Stimulated activated CD8-positive, alpha-beta memory T cell treated with anti-CD3 and anti-CD28 coated beads, Interleukin-4, amount 100 ng/mL, for 1 hour (primary cell): ENCODE measurements at places on chromosomes 1 and 21.

- no peak for DNase-seq
Measured at GRCh38 chr1:206987873-206988272, 17.6 kb upstream of the FCAMR start.

DNA sequence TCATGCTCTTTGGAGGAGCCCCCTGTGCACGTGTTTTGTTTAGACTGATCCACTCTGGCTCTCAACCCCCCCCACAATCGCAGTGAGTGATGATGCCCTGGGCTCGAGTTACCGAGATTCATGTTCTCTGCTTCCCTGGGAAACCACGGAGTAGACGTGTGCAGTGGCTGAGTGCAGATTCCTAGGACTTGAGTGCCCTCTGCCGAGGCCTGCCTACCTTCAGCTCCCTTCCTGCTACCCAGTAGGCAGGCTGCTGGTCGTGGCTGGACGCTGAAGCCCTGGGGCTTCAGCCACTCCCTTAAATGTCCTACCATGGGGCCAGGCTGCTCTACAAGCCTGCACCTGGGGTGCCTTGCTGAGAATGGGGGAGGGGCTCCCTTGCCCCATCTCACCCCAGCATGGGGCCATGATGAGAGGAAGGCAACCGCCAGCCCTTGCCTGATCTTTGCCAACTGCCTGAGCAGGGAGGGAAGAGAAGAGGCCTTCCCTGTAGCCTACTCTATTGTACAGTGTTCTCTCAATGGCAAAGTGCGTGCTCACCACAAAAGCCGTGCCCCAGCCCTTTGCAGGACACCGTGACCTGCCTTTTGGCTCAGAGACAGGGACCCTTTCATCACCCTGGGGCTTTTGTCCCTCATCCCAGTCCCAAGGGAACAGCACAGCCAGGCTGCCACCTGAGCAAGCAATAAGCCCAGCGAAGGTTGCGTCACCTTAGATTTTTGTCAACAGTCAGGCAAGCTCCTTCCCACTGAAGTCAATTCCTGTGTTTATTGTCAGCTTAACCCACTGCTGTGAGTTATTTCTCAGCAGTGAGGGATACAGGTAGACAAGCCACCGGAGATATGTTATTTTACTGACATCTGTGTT is 4.1 kb upstream of the GRIK3 start:
- no peak for DNase-seq

GRCh38 chr1:34763142-34763781 is 3.7 kb downstream of the GJB4 start:
- DNase-seq: no peak

GRCh38 chr1:233815865-233816264 is 88.6 kb upstream of the SLC35F3 start:
- DNase-seq: no peak

DNA sequence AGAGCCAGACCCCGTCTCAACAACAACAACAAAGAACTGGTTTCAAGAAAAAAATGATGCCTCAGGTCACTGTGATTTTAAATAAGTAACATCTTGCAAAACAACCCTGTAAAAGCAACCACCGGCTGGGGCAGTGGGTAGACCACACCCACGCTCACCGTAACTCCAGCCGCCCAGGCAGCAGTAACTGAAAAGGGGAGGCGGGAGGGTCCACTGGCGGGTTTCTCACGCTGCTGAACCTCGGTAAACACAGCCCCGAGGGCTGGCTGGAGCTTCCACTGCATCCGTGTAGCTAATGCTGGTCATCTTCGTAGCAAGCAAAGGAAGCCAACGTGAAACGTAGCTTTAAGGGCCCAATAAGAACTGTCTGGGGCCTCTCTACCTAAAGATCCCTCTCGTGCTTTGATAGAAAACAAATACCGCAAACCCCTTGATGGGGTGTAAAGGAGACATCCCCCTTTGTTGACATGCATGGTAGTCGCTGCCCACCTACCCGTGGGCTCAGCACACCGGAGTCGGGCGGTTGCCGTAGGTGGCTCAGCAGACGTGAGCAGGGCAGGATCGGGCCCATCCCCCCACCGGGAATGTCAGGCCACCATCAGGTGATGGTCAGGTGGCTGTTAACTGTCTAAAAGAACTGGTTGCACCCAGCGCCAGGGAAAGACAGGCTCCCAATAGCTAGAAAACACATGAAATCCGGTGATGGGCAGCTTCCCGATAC is 4.2 kb downstream of the C1orf159 start:
- no peak for DNase-seq

- DNase-seq: no peak
Measured at GRCh38 chr1:53273526-53273925, 35.2 kb upstream of the MAGOH start.

DNA sequence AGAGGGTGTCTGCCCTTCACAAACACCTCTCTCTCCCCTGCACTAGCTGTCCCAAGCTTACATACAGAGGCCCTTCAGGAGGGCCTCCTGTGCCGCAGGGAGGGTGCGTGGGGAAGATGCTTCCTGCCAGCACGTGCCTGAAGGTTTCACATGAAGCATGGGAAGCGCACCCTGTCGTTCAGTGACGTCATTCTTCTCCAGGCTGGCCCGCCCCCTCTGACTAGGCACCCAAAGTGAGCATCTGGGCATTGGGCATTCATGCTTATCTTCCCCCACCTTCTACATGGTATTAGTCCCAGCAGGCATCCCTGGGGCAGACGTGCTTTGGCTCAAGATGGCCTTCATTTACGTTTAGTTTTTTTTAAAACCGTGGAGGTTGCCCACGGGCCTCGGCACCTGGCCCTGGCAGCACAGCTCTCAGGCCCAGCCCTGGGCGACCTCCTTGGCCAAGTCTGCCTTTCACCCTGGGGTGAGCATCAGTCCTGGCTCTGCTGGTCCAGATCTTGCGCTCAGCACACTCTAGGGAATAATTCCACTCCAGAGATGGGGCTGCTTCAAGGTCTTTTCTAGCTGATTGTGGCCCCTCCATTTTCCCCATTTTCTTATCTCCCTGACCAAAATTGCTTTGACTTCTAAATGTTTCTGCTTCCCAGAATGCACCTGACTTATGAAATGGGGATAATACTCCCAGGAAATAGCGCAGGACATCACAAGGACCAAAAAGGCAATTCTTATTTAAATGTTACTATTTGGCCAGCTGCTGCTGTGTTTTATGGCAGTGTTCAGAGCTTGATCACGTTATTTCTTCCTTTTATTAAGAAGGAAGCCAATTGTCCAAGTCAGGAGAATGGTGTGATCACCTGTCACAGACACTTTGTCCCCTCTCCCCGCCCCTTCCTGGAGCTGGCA is 6.1 kb downstream of the NPPA start:
- no peak for DNase-seq

- DNase-seq: no peak
Measured at GRCh38 chr1:52195161-52195560, 53.3 kb downstream of the ZFYVE9 start.

DNA sequence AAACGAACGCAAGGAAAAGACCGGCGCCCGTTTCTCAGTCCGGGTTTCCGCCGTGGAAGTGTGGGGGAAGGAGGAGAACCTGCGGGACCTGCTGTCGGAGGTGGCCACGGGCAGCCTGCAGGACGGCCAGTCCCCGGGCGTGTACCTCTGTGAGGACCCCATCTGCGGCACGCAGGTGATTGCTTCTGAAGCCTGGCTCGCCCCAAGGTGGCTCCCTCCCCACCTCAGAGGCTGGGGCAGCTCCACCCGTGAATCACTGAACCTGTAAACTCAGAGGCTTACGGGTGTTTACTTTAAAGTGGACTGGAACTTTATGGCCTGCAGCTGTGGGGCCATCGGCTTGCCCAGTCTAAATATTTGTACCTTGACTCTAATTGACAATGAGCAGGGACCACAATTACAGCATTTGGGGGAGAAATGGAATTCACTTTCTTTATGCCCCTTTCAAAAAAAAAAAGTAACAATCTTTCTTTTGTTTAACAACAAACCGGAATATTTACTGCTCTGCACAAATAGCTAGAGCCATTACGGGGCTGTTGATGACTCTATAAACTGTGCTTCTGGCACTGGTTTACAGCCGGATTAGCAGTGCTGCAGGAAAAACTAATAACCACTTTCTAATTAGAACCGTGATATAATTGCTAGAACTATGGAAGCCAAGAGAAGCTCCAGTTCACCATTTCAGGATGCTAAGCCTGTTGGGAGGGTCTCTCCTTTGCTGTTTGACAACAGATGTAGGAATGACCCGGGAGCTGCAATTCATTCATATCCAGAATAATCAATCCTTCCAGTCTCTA is 454.8 kb downstream of the KIF26B start:
- no peak for DNase-seq

DNA sequence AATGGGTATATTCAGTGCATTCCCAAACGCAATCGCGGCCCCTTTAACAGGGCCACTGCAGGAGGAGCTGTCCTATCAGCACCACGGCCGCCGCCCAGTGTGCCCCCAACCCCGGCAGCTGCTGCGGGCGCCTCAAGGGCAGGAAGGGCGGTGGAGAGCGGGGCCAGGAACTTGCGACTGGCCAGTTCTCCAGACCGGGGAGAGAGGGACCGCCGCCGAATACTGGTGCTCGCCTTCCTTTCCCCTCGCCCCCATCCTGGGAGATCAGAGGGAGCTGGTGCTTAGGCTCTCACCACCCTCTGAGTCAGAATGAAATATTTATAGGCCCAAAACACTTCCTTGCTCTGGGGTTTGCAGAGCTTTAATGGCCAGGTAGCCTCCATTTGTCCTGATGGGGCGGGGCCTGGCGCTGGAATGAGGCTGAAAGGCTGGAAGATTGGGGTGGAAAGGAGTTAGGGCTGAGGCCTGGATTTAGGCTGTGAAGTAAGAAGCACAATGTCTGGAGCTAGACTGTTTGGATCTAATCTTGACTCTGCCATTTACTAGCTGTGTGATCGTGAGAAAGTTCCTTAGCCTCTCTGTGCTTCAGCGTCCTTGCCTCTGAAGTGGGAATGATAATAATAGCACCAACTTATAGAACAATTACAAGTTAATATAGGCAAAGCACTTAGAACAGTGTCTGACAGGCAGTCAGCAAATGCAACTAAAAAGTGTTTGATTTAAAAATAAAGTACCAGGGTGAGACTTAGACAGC is 75.5 kb downstream of the NAV1 start:
- DNase-seq: no peak

DNA sequence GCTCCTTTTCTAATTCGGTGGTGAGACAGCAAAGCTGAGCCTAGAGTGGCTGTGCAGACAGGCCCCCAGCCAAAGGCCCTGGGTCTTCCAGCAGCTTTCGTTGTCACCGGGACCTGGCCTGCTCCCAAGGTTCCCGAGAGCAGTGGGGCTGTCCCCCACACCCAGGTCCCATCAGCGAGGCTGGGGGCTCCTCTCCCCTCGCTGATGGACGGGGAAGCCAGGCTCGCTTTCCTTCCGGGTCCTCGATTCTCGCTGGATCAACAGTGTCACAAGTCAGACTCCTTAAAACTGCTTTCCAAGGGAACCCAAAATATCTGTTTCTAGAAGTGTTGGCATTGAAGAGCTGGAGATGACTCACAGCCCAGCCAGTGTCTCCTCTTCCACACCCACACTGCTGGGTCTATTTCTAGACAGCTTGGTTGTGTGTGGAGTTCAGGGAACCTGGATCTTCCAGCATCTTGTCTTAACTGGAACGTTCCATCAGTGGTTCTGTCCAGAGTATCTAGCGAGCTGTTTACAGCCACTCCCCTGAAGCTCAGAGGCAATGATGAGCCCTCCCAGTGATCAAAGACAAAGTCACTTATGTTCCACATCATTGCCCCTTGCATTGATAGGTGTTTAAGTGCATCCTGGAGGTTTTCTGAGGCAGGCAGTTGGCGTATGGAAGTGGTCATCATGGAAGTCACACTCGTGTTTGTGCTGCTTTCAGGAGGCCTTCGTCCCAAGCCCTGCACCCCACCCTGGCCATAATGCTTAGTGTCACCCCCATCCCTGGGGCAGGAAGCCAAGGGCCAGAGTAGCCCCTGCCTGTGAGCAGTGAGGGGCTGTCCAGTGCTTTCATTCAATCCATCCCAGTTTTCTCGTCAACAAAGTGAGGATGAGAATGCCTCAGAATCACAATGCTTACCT is 35.2 kb downstream of the RRP1 start:
- no peak for DNase-seq

GRCh38 chr1:171654942-171655745 is 2.7 kb upstream of the MYOC start:
- peak; percentile 34 for DNase-seq

- DNase-seq: no peak
Measured at GRCh38 chr1:32892368-32893197, 6.3 kb downstream of the HPCA start.

DNA sequence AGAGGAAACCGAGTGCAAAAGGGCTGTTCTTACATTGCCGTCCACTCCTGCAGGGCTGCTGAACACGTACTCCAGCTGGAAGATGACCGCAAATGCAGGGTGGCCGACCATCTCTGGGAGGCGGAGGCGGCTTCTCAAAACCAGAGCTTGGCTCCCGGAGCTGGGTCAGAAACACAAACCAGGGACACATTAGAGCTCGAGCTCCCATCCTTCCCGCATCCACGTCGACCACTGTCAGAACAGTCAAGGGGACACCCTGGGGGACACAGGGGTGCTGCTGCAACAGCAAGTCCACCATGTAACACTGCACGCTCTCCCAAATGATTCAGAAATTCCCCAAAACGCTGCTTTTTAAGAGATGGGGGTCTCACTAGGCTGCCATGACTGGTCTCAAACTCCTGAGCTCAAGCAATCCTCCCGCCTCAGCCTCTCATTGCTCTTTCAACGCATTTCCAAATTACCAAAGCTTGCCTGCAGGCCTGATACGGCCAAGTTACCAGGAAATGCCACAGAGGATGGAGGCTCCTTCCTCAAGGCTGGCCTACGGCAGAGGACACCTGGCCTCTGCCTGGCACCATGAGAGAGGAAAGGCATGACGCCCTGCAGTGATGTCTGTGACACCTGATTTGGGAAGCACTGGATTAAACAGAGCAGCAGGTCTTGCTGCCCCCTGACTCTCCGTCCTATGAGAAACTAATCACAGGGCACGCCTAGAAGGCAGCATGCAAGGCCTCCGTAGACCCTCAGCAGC is 45.0 kb downstream of the NPHP4 start:
- DNase-seq: no peak

DNA sequence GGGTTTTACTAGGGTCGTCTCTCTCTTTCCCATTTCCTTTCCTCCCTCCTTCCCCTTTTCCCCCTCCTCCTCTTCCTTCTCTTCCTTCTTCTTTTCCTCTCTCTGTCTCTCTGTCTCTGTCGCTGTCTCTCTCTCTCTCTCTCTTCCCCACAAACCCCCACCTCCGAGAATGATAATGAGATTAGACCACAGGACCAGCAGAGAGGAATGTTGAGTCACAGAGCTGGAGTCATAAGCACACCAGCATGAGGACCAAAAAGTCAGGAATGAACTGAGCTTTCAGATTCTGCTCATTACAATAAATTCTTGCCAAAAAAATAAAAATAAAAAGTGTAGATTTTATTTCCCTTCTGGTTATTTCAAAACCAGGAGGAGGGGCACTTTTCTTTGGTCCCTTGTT is 377.4 kb downstream of the LTN1 start:
- no peak for DNase-seq
